ENCODE measurements at places on chromosomes 16 and 17.
A peak's percentile ranks its signal among the peaks of the same experiment; 100 is the strongest.

GRCh38 chr16:83701494-83701893, 106.3 kb upstream of the HSBP1 start:
- peak; percentile 51 for DNase-seq

DNA sequence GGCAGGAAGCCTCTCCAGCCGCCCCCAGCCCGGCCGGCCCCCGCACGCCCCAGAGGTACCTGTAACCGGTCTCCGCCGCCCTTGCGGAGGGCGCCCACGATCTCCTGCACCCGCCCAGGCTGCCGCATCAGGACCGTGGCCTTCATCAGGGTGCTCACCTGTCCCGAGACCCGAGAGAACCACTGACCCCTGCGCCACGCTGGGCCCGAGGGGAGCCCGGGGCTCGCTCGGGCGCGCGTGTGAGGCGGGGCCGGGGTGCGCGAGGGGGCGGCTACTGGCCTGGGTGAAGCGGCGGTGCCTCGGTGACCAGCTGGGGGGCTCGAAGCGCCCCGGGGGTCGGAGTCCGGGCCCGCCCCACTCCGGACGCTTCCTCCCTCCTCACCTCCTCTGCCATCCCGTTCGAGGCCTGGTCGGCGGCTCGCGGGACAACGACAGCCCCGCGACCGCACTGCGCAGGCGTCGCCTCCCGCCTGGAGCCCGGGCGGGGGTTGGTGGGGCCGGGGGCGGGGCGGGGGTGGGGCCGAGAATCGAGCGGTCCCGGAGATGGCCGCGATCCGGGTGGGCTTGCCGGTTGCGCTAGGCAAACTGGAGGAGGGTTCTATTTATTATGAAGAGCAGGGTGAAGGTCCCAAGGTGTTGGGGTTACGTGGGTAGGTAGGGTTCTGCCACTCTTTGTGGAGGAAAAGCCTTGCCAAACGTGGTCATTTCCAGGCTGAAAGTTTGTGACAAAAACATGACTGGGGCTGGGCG, at the start of gene NT5C3B:
Gene NT5C3B (minus strand): TSS at position 433 of the 750 bp plus-strand sequence. CDS start 39 bp downstream, at position 394.
- DNase-seq, result peak; percentile 46

DNA sequence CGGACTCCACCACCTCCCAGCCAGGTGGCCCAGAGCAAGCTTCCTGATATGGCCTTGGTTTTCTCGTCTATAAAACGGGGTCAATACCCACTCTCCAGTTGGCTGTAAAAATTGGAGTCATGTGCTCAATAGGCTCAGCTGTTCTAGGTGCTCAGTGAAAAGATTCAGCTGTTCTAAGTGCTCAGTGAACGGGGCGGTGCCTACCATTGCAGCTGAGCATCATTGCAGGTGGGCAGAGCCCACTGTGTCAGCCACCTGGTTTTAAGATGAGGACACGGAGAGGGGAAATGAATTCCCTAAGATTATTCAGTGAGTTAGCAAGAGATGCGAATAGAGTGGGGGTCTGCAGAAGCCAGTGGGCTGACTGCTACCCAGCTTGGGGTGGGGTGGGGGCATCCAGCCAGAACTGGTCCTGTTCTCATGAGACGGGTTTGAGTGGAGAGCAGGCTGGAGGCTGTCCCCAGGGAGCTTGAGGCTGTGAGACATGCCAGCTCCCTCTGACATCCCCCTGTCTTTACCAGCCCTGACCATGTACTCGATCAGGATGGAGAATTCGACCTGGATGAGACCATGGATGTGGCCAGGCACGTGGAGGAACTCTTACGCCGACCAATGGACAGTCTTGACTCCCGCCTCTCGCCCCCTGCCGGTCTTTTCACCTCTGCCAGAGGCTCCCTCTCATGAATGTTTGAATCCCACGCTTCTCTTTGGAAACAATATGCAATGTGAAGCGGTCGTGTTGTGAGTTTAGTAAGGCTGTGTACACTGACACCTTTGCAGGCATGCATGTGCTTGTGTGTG, 21.9 kb downstream of the STAT5A start:
- DNase-seq, result no peak

DNA sequence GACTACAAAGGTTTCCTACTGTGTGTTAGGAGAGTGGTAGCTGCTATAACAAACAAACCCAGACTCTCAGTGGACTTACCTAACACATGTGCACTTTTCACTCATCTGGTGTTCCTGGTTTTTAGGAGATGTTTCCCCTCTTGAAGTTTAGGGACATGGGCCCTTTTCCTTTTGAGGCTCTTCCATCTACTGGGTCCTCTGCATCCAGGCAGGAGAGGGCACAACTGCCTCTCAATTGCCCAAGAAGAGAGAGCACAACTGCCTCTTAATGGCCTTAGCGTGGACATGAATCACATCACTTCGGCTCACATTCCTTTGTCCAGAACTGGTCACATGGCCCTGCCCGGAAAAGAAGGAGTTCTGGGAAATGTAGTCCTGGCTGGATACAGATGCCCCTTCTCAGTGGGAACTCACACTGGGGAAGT, 9.8 kb upstream of the TNRC6C start:
- DNase-seq, result peak; percentile 54

GRCh38 chr17:44556166-44556831, 985 bp upstream of the FZD2 start:
- DNase-seq, result peak; percentile 67

DNA sequence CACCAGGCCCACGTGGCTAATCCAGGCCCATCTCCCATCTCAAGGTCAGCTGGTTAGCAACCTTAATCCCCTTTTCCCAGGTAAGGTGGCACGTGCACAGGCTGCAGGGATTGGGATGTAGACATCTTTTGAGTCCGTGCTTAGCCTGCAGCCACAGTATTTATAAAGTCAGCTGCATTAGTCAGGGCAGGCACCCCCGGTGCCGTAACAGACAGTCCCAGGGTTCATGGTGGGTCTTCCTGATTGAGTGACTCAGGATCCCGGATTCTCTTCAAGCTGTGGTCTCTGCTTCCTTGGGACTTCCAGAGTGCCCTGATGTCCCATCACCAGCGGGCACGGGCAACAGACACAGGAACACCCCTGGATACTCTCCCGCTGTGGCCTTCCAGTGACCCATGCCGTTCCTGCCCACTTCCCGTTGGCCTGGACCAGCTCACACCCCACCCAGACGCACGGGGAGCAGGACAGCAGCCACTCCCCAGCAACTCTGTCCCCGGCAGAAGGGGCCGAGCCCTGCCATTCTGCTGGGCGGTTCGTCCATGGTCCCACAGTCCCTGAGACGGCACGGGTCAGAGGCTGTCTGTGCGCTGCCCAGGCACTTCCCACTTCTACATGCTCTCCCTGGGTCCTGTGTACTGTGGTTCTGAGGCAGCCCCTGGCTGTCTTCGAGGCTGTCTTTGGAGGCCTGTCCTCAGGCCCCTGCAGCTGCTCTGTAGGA, 248.6 kb upstream of the GSE1 start:
- no peak for DNase-seq

- DNase-seq, result peak; percentile 75
These were observed 1.5 kb downstream of the HOXB4 start for GRCh38 chr17:48576479-48577309.

- DNase-seq, result no peak
These were observed 6.1 kb upstream of the C17orf107 start for GRCh38 chr17:4893272-4893671.

- no peak for DNase-seq
These were observed 2.3 kb upstream of the CALB2 start for GRCh38 chr16:71356051-71356740.

GRCh38 chr16:2955779-2956578, 8.1 kb upstream of the KREMEN2 start:
- DNase-seq, result no peak

- no peak for DNase-seq
These were observed 9.1 kb downstream of the ABHD15 start for GRCh38 chr17:29557739-29558116.

DNA sequence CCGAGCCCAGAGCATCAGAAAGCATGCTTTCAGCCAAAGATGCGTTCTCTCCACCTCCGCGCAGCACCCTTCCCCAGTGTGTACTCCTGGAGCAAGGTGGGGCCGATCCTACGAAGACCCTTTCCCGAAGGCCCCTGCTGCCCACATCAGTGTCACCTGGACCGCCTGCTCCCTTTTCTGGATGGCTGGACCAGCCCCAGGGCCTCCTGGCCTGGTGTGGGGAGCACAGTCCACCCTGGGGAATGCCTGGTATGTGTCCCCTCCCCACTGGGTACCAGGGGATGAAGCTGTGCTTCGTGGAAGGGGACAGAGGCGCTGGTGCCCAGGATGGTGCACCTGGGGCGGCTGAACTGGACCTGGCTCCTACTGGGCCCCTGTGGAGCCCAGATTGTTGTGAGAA, 173.8 kb downstream of the SEC14L1 start:
- no peak for DNase-seq

DNA sequence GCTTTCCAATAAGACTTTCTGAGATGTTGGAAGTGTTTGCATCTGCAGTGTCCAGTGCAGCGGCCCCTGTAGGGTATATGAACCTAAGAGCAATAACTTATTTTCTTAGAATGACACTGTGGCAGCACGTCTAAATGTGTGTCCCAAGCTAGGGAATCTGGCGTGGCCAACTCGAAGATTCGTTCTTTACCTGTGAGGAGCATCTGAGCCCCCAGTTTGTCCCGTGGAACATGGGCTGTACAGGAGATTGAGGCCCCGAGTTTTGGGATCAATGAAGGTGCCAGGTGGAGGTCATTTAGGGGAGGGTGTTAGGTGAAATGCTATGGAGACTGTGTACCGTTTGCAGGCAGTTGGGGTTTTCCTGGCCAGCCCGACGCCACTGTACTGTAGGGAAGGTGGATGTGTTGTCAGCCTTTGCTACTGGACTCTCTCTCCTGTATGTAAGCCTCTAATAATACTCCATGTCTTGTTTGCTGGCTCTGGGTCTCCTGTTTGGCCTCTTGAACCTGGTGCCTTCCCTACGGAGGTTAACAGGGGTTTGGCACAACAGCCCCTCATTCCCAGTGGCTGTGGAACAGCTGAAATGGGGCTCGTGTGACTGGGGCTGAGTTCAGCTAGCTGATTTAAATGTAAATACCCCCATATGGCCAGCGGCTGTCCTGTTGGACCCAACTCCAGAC, 45.5 kb upstream of the SDK2 start:
- no peak for DNase-seq

GRCh38 chr16:10171221-10171620, 11.0 kb downstream of the GRIN2A start:
- no peak for DNase-seq

DNA sequence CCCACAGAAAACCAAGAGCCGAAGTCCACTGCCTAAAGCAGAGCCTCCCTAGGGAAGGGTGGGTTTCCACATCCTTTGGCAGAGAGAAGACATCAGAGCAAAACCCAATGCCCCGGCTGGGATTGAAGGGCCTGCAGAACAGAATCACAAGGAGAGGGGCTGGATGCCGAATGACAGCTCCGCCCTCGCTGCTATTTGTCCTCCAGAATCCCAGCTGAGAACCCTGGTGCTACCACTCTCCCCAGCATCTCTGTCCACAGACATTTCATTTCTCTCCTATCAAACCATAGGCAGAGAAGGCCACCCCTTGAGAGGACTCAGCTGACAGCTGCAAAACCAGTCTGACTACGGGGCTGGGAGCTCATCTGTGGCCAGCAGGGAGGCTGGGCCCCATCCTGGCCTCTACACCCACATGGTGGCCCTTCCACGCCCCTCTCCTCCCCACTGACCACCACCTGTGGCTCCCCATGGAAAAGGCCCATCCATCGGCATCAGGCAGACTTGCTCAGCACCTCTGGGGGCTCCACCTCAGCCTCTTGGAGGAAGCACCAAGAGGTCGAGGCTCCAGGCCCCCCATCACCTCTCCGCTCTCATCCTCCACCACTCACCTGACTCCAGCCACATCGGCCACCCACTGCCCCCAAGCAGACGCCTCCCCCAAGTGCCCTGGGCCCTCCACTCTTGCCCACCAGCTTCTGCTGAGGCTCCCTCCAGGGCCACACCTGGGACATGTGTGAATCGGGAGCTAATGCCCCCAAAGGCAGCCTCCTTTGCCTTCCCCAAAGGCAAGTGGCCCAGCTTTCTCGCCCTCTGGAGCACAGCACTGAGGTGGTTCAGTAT, 288.5 kb downstream of the C16orf95 start:
- no peak for DNase-seq

- no peak for DNase-seq
These were observed 69.7 kb downstream of the IL21R start for GRCh38 chr16:27471661-27472060.

DNA sequence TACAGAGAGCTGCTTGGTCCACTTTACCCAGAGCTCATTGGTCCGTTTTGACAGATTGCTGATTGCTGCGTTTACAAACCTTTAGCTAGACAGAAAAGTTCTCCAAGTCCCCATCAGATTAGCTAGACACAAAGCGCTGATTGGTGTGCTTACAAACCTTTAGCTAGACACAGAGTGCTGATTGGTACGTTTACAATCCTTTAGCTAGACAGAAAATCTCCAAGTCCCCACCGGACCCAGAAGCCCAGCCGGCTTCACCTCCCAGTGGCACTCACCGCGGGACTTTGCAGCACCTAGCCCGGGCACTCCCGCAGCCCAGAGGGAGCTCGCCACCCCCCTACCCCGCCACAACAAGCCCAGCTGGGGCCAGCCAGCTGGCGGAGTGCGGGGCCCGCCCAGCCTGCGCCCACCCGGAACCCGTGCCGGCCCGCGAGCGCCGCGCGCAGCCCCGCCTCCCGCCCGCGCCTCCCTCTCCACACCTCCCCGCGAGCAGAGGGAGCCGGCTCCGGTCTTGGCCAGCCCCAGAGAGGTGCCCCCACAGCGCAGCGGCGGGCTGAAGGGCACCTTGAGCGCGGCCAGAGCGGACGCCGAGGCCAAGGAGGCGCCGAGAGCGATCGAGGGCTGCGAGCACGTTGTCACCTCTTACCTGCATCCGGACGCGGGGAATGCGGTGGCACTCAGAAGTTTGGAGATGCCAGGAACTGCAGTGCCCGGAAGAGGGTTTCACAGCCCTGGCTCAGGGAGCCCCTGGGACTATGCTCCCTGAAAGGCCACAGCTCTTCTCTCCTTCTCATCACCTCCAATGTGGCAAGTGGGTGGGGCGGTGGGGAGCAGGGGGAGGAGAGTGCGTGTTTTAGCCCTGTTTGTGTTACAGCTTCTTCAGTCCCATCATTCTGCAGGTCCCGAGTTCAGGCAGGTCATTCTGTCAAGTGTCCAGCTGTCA, 1504.5 kb downstream of the CDH11 start:
- no peak for DNase-seq

DNA sequence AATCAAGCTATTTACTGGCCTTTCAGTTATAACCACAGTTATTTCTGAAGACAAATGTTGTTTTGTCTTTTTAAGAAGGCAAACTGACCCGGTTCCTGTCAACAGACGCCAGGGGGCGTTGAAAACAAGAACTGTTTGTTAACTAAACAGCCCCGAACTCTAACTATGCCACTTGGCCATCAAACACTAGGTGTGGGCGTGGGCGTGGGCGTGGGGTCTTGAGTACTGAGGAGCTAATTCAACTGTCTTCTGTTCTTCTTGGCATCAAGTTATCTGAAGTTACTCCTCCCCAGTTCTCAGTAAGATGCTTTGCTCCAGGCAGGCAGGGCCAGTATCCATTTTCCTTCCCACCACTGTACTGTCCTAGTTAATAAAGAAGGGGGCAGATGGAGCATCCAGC, 63.3 kb upstream of the MTMR4 start:
- peak; percentile 56 for DNase-seq

DNA sequence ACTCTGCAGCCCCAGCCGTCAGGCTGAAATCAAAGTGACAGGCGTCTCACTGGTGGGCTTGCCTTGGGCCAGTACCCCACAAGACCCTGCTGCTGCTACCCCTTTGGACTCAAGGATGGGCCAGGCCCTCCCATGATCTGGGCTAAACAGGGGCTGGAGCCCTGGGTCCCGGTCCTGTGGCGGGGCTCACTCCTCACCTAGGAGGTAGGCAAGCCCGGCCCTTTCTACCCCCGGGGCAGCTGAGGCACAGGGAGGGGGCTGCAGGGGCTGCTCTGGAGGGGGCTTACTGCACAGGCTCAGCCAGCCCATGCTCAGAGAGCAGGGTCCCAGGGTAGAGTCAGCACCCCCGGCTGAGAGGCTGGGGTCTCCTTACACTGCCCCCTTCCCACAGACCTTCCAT, 23.6 kb downstream of the KATNB1 start:
- DNase-seq, result no peak

- DNase-seq, result no peak
These were observed 49.1 kb downstream of the RAB11FIP3 start for GRCh38 chr16:474420-475122.
